ENCODE measurements at places on chromosomes 7 and 10.

GRCh38 chr7:139842401-139843210 is 13.5 kb downstream of the TBXAS1 start:
- no peak for DNase-seq

GRCh38 chr10:108709927-108710722 is 1213.2 kb downstream of the XPNPEP1 start:
- DNase-seq: no peak

GRCh38 chr7:26200038-26200443 is 505 bp downstream of the HNRNPA2B1 start:
- peak; percentile 73 for DNase-seq

GRCh38 chr10:86962136-86962980 is 4.0 kb downstream of the SNCG start:
- no peak for DNase-seq

- DNase-seq: no peak
Measured at GRCh38 chr7:112370436-112370835, 79.8 kb upstream of the IFRD1 start.

All from T-helper 9 cell (primary cell).